DMS79 (cell line): ENCODE measurements at places on chromosomes 3 and 15.

GRCh38 chr3:196619223-196619622 lies 20.3 kb upstream of the NRROS start:
- DNase-seq: no peak

DNA sequence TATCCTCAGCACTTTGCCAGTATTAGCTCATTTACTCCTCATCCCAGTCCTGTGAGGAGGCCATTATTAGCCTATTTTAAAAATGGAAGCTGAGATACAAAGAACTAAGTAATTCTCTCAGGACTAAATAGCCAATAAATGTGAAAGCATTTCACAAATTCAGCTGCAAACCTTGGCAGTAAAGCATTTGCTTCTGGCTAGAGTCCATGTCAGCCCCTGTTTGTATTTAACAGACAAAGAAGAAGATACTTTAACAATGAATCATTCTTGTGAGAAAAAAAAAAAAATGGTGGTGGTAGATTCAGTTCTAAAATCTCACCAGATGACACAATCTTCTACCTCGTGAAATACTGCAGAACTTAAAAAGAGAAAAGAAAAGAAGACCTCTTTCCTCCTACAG lies 85.0 kb upstream of the CNTN6 start:
- DNase-seq: no peak

DNA sequence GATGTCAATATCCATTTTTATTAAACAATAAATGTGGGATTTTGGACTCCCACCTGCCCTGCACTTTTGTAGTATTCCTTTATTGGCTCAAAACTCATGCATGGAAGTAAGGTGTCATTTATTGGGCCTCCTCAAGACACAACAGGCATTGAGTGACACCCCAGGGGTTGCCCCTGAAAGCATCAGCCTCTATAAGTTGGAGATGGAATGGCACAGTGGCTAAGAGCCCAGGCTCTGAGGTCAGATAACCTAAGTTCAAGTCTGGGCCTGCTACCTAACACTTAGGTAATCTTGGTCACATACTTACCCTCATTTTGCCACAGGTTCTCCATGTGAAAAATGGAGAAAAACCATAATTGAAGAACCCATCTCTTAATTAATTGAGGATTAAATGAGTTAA lies 4.6 kb downstream of the CAPN3 start:
- peak; percentile 89 for DNase-seq

GRCh38 chr15:35932531-35932930 lies 386.6 kb upstream of the DPH6 start:
- DNase-seq: no peak

GRCh38 chr3:23600167-23600871 lies 205.4 kb upstream of the UBE2E1 start:
- DNase-seq: no peak

GRCh38 chr3:45209526-45209925 lies 16.6 kb downstream of the TMEM158 start:
- DNase-seq: no peak

DNA sequence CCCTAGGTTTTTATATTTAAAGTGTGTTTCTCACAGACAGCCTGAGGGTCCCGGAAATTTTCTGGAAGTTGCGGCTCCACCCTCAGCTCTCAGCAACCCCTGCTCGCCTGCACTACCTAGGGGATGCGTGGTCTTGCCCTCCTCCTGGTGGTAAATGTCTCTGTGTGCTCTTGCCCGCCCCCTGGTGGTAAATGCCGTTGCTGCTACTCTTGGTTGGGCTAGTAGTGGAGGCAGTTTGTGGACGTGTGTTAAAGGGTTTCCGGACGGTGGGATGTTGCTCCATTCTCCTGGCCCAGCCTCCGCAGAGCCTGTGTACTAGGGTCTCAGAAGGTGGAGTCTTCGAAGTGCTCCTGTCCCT lies 27.4 kb downstream of the STOML1 start:
- DNase-seq: peak; percentile 0

DNA sequence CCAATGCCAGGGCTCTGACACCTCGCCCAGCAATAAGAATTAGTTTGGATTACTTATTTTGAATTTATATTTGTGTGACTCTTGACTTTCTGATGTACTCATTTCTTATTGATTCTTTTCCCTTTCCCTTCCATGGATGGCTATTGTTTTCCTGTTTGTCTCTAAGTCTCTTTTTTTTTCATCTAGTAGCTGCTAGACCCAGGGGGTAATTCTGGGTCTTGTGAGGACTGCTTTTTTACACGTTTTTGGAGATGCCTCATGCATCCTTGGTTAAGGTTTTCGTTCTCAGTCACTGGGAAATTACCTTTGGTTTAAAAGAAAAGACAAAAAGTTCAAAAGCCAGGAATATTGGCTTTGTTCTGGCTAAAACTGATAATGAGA lies 70.2 kb upstream of the STRIT1 start:
- no peak for DNase-seq

DNA sequence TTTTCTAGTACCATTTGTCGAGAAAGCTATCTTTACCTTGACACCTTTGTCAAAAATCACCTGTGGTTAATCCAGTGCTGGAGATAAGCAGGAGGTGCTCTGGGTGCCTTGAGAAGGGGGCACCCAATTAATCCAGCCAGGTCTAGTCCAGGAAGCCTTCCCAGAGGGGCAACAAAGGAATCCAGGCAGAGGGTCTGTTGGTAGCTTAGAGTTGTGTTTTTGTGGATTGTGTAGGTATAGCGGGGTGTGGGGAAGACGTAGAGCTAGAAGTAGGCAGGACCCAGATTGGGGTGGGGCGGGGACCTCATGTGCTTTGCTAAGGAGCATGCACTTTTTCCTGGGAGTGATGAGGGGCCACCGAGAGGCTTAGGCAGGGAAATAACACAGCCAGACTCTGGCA lies 6.0 kb upstream of the PIGZ start:
- no peak for DNase-seq

GRCh38 chr3:33918126-33918756 lies 119.8 kb downstream of the PDCD6IP start:
- no peak for DNase-seq

DNA sequence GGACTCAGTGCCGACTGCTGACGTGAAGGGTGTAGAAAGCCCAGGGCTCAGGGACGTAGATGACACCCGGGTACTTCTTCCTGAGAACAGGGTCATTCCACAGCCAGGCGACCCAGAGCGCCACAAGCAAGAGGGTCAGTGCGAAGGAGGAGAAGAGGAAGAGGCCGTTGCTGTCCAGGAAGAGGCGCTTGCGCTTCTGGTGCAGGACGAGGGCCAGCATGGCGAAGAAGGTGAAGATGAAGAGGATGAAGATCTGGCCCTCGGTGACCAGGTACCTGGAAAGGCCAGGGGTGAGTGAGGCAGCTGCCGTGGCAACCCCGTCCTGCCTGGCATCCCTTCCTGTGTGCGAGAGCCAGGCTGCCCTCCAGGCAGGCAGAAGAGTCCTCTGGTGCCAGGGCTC lies 3.0 kb upstream of the CALML4 start:
- no peak for DNase-seq

- DNase-seq: peak; percentile 14
These were observed 1.4 kb upstream of the ZNF710 start for GRCh38 chr15:89999676-90000185.

GRCh38 chr15:52658955-52659354 lies 20.2 kb downstream of the ATOSA start:
- no peak for DNase-seq

DNA sequence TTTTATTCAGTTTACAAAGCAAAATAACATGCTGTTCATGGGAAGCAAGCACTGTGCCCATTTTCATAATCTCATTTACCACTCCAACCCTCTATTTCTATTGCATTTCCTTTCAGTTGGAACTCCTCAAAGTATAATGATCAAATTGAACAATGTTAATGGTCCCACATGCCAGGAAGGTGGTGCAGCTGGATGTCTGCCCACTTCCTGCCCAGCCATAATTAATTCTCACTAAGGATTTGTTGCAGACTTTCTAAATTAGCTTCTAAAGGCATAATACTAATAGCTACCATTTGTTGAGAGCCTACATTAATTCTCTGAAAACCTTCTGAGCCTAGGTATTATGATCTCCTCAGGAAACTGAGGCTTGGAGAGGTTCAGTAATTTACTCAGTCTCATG lies 316.1 kb upstream of the TPM1 start:
- no peak for DNase-seq

GRCh38 chr15:63042877-63043334 lies 359 bp downstream of the TPM1 start:
- no peak for DNase-seq

DNA sequence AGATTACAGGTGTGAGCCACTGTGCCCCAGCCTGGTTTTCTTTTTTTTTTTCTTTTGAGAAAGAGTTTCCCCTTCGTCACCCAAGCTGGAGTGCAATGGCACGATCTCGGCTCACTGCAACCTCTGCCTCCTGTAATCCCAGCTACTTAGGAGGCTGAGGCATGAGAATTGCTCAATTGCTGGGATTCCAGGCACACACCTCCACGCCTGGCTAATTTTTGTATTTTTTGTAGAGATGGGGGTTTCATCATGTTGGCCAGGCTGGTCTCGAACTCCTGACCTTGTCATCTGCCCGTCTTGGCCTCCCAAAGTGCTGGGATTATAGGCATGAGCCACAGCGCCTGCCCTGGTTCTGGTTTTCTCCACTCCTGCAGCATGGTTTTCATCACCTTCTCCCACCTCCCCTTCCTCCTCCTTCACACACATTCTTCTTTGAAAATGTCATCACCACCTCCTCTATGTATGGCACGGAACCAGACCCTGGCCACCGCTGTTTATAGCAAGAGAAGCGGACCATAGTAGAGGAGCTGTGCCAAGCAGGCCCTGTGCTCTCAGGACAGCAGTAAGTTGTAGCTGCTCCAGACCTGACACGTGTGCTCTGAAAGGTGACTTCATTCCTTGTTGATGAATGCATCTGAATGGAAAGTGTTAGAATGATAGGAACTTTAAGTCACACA lies 14.6 kb upstream of the AHSG start:
- DNase-seq: no peak

DNA sequence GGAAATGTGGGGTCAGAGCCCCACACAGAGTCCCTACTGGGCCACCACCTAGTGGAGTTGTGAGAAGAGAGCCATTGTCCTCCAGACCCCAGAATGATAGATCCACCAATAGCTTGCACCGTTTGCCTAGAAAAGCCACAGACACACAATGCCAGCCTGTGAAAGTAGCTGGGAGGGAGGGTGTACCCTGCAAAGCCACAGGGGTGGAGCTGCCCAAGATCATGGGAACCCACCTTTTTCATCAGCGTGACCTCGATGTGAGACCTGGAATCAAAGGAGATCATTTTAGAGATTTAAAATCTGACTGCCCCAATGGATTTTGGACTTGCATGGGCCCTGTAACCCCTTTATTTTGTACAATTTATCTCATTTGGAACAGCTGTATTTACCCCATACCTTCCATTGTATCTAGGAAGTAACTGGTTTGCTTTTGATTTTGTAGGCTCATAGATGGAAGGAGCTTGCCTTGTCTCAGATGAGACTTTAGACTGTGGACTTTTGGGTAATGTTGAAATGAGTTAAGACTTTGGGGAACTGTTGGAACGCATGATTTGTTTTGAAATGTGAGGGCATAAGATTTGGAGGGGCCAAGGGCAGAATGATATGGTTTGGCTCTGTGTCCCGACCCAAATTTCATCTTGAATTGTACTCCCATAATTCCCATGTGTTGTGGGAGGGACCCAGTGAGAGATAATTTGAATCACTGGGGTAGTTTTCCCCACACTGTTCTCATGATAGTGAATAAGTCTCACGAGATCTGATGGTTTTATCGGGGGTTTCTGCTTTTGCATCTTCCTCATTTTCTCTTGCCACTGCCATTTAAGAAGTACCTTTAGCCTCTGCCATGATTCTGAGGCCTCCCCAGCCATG lies 49.0 kb downstream of the CD200 start:
- DNase-seq: no peak

- DNase-seq: no peak
These were observed 48.8 kb downstream of the TIPARP start for GRCh38 chr3:156723182-156723619.

- no peak for DNase-seq
These were observed 383.4 kb upstream of the ARRDC4 start for GRCh38 chr15:97576929-97577645.

- no peak for DNase-seq
These were observed 62.4 kb upstream of the TNIK start for GRCh38 chr3:171522651-171523050.

DNA sequence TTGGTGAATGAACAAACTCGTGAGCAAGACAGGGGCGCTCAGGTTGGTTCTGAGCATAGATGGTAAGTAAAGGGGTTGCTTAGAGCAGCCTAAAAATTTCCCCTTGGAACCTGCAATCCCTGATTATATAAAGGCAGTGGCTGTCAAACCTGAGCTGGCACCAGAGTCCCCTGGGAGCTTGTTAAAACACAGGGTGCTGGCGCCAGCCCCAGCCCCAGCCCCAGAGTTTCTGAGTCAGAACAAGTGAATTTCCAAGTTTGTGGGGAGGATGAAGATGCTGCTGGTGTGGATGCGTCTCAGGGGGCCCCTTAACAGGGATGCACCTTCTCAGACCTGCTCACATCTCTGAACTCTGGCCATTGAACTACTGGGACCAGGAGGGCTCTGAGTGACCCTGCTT lies 48.2 kb downstream of the FEM1B start:
- no peak for DNase-seq

- DNase-seq: no peak
These were observed 53.7 kb downstream of the ADCY5 start for GRCh38 chr3:123395235-123395634.

DNA sequence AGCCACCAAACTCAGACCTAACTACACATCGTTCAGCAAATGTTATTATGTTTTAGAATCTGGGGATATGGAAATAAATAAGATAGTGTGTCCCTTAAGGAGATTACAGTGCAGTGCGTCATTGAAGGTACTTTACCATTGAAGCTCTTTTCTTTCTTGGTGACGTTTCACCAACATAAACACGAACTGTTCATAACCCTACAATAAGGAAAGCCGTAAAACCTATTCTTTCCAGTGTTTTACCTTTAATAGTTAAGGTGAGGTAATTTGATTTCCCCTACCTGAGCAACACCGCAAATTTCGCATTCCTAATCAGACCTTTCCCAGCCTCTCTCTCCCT lies 826 bp downstream of the CCDC66 start:
- DNase-seq: no peak

DNA sequence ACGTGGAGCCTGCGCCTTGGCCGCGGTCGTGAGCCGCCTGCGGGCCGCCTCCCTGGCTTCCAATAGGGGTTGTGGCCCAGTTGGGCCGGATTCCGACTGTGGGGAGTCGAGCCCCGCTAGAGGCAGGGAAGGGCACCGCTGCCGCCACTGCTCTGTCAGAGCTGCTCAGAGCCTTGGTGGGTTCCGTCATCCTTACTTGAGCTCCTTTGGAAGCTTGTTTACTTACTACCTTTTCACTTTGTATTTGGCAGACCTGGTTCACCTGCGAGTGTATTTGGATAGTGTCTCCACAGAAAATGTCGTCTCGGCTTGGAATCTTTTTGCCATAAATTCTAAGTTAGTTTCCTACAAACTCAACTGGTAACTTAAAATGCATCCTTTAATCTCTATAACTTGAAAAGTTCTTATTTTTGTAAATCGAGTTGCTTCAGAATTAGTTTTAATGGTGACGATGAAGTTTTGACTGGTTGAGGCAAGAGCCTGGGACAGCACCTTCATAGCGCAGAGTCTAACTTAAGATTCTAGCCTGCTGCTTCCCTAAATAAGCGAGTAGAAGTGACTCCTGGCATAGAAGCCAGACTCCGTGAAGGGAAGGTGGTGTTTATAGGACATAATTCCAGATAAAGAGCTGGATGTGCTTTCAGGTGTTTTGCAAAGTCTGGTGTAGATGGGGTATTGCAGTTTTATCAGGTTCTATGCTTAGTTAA lies 800 bp downstream of the DAG1 start:
- no peak for DNase-seq
